Inflammatory macrophage treated with lipopolysaccharide for 1 hour (primary cell): ENCODE measurements at places on chromosomes 2 and 18.

DNA sequence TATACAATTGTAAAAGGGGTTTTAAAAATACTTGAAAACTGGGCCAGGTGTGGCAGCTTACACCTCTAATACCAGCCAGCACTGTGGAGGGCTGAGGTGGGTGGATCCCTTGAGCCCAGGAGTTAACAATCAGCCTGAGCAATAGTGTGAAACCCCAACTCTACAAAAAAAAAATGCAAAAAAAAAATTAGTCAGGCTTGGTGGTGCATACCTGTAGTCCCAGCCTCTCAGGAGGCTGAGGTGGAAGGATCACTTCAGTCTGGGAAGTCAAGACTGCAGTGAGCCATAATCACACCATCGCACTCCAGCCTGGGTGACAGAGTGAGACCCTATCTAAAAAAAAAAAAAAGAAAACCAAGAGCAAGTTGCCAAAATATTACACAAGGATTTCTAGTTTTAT, 182.7 kb downstream of the UBE2E3 start:
- DNase-seq: no peak

GRCh38 chr18:22433956-22434355, 16.2 kb upstream of the CTAGE1 start:
- DNase-seq: no peak

- DNase-seq: peak; percentile 48
These were observed 83.3 kb downstream of the ICOS start for GRCh38 chr2:204019572-204020501.

DNA sequence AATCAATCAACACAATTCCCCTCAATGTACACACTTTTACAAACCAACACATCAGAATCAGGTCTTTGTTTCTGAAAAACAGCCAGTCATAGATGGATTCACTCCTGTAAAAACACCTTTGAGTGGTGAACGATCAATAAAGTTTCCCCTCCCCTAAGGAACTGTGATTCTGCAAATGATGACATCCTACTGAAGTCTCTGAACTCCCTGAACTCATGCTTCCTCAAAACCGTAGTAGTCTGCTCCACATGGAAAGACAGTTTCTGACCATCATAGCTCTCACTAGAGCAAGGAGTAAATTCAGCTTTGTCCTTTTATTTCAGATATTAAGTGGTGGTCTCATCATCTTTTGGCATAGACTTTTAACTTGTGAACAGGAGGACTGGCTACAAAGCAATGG, 43.5 kb upstream of the ACTR3 start:
- peak; percentile 78 for DNase-seq

- no peak for DNase-seq
These were observed 235.5 kb downstream of the HDAC4 start for GRCh38 chr2:239165206-239165831.

DNA sequence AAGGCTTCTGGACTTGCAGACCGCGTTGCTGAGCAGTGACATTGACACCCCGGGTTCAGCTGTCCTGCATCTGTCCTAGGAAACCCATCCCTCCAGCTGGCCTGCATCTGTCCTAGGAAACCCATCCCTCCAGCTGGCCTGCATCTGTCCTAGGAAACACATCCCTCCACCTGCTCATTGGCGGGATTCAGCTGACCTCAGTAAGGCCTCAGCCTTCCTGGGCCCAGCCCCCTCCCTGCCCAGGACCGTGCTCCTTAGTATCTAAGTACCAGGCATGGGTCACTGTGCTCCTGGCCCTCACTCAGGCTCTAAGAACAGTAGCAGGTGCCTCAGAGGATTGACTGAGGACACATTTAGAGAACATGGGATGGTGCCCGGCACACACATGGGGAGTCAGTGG, 1.2 kb downstream of the MLPH start:
- no peak for DNase-seq

DNA sequence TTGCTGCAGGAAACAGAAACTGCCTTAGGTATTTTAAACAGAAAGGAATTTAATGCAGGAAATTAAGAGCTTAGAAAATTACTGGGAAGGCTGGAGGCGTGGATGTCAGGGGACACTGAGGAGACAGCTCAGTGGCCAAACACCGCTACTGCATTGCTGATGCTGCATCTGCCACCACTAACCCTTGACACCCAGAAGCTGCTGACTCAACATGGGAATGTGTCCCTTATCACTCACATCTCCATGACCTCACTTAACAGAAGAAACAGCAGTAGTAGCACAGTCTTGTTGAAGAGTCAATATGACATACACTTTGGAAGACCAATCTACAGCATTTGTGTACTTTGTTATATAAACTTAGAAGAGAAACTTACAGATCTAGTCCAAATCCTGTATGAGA, 906.1 kb downstream of the SLC4A3 start:
- DNase-seq: no peak

DNA sequence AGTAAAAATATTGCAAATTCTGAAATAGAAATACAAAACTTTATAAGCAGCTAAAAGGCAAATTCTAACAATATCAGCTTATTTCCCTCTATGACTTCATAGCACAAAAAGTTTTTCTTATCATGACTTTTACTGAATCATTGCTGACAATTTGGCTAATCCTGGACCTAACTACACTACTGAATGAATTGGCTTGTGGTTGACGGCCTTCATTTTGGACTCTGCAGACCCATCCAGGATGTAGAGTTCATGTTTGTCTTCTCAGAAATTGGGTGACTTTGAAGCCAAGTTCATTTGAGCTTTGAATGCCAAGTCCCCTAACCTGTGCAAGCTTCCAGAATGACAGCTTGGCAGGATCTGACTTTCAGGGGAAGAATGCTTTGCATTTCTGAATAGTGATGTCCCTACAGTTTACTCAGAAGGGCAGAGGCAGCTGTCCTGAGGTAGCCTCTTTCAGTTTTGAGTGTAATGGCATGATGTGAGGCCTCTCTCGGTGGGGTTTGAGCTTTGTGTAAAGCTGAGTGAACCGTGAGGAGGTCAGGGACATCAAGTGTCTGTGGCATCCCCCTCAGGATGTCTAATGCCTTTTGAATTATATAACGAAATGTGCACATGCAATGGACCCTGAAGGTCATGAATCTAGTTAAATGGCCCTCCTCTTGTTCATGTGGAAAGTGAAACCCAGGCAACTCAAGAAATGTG, 48.0 kb downstream of the EFEMP1 start:
- no peak for DNase-seq

DNA sequence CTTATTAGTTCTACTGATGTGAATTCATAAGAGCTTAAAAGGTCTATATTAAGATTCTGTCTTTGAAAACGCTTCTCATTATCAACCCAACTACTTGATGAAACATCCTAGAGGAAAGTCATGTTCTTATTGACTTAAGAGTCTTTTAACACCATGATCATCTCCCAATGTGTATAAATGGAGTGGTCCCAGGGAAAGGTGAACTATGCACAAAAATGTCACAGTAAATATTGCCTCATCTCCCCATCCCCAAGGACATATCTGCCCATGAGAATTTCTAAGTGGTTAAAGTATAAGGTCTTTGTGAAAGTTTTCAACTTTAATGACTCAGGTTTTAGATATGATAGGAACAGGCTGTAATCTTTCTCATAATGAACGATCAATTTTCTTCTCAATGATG, 240.1 kb downstream of the IRS1 start:
- DNase-seq: no peak

- no peak for DNase-seq
These were observed 237.6 kb downstream of the DYSF start for GRCh38 chr2:71690876-71691475.
